ENCODE measurements at places on chromosomes 6 and 20.

DNA sequence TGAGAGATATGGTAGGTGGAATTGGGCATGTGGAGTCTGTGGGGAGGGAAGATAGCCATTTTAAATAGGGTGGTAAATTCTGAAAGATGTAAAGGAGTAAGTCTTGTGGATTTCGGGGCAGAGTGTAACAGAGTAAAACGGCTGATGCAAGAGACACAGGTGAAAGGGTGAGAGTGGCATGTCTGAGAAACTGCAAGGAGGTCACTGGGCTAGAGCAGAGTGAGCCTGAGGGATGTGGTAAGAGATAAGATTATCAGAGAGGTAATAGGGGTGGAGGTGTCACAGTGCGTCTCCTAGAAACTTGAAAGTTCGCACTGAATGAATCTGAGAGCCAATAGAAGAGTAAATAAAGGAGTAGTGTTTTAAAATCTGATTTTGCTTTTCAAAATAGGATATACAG, 308.1 kb downstream of the EPM2A start:
- no peak for DNase-seq

DNA sequence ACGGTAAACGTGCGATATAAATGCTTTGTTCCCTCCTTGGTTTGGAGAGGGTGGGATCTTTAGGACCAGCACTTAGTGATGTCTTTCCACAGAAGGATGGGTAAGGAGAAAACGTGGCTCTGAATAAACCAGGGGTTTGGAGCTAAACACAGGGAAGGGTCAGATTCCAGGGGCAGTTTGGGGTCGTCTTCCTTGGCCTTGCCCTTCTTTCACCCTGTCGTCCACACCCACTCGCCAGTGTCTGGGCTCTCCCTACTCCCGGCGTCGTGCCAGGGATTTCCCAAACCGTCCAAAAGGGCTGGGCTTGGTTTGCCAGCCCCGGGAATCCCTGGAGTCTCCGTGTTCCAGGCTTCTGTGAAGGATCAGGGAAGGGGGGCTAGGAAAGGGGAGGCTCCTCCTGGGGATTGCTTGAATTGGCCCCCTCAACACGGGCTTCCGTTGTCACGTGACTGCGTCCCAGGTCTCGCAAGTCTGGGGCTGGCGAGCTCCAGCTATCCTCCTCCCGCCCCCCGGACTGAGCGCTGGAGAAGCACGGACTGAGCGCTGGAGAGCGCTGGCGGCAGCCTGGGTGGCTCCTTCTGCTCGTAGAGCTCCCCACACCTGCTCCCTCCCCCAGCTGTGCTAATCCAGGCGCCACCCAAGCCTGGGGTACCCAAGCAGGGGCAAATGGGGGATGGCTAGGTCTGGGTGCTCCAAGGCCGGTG, 9.4 kb upstream of the ARMC12 start:
- peak; percentile 46 for DNase-seq

DNA sequence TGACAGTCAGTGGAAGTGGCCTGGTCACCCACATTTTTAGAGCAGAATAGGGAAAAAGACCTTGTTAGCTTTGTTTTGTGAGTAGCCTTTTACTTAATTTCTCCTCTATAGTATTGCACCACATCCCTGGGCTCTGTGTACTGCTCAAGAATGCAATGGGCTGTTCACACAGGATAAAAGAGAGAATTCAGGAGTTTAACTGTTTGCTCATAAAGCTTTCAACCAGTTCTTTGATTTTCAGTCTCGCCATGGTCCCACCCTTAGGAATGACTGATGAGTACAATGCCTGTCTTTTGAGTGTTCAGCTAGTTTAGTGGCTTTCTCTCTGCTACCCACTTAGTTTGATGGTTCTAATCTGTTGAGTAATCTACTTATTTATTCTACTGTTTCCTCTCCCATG, 129.7 kb downstream of the PLG start:
- no peak for DNase-seq

- DNase-seq = no peak
These were observed 64.8 kb downstream of the UTRN start for GRCh38 chr6:144349690-144350527.

- DNase-seq = no peak
These were observed 55.5 kb downstream of the MRAP2 start for GRCh38 chr6:84089081-84089480.

GRCh38 chr6:1657771-1658165, 48.1 kb downstream of the FOXC1 start:
- DNase-seq = no peak

DNA sequence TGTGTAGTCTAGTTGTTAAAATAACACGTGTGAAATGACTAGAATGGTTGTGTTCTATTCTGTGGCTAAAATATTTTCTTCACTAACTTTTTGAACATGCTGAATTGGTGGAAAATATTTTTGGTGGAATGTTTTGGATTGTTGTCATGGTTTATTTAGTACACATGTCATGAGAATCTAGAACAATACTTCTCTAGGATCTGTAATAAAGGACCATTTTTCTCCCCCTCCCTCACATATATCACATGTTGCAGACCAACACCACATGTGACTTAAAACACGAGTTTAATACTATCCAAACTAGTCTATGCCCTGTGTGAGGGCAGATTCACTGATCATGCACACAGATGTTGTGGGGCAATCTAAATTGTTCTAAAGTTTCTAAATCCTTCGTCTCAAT, 29.2 kb downstream of the FIG4 start:
- DNase-seq = no peak

DNA sequence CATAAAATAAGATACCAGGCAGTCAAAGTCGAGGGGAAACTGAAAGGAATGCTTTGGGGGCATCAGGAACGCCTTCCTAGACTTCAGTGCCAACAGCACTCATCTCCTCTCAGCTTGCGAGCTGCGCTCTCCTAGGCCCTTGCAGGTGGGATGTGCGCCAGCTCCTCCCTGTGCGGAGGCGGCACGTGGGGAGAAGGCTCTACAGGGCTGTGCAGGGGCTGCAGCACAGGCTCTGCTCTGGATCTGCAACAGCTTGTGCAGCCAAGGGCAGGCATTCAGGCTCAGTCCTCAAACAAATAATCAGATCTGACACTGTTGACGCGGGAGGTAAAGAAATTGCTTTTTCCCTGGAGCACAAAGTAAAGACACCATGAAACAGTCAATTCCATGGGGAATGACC, 144.8 kb downstream of the TTLL2 start:
- no peak for DNase-seq

GRCh38 chr6:150258381-150258780, 110.4 kb upstream of the IYD start:
- DNase-seq = no peak

DNA sequence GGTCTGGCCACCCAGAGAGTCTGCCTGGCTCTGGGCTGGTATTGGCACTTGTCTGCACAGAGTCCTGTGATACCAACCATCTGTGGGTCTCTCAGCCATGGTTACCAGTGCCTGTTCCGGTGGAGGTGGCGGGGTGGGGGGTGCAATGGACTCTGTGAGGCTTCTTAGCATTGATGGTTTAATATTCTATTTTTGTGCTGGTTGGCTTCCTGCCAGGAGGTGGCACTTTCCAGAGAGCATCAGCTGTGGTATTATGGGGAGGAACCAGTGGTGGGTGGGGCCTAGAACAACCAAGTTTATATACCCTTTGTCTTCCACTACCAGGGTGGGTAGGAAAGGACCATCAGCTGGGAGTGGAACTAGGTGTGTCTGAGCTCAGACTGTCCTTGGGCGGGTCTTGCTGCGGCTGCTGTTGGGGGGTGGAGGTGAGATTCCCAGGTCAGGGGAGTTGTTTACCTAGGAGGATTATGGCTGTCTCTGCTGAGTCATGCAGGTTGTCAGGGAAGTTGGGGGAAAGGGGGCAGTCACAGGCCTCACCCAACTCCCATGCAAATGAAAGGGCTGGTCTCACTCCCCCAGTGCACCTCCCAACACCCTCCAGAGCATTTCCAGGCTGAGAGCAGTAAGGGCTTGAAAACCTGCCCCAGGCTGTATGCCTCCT, 117.5 kb downstream of the FLRT3 start:
- no peak for DNase-seq

GRCh38 chr6:100116411-100117194, 122.6 kb upstream of the MCHR2 start:
- DNase-seq = peak; percentile 55

- peak; percentile 39 for DNase-seq
These were observed 41.8 kb upstream of the LAMA4 start for GRCh38 chr6:112296122-112296521.

DNA sequence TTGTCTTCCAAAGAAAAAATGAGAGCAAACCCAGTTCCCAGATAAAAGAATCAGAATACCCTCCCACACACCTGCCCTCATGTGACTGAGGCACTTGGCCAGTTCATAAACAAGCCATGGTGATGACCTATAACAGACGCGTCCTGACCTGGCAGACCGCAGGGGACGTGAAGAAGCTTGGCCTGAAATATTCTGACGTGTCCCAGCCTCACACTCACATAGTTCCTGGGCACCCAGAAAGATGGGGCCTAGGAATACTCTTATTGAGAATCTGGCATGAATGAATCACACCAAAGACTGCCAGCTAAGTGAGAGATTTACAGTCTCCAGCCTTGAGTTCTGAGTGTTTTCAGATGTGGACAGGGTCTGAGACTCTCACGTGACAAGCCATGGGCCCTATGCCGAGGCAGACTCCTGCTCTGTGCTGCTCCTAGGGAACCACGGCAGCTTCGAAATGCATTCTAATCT, 17.2 kb upstream of the MAP3K4 start:
- DNase-seq = no peak

DNA sequence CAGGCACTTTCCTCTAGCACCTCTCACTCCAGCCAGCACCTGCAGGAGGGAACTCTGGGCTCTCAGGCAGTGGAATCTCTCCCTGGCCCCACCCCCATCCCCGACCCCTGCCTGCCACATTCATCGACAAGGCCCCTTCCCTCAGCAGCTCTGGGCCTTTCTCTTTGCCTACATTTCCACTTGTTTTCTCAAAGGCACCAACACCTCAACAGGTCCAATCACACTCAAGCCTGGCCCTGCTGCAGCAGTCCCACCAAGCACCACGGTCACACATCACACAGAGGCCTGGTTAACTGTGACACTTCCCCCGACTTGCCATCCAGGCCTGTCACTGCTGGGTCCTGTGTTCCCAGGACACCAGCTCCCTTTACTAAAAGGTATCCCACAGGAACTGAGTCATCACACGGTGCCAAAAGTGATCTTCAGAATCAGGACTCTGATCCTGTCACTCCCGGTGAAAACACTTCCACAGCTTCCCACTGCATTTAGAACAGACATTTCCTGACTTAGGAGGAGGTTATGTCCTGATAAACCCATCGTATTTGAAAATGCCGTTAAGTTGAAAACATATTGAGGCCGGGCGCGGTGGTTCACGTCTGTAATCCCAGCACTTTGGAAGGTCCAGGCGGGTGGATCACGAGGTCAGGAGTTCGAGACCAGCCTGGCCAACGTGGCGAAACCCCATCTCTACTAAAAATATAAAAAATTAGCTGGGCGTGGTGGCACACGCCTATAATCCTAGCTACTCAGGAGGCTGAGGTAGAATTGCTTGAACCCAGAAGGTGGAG, 54.9 kb downstream of the MYH7B start:
- DNase-seq = no peak

- DNase-seq = peak; percentile 39
These were observed 1.1 kb upstream of the PHF10 start for GRCh38 chr6:169725125-169726048.

DNA sequence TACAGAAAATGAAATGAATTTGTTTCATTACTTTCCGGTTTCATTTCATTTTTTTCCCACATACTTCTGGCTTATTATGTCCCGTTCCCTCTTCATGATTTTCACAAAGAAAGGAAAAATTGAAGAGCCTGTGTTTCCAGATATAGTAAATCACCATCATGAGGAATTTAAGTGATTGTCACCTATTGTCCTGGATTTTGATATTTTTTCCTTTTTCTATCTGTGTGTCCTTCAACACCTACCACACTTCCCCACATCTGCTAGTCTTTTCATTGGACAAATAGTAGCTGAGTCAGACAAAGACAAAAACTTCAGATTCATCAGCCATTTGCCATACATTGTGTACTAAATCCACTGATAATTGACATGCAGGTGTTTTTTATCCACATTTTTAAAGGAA, 258.2 kb upstream of the HSF2 start:
- DNase-seq = no peak

- DNase-seq = no peak
These were observed 152.1 kb upstream of the SMLR1 start for GRCh38 chr6:130675072-130675471.

GRCh38 chr6:17527076-17527475, 73.0 kb upstream of the FAM8A1 start:
- DNase-seq = no peak

GRCh38 chr6:93858213-93858612, 438.9 kb upstream of the EPHA7 start:
- no peak for DNase-seq

DNA sequence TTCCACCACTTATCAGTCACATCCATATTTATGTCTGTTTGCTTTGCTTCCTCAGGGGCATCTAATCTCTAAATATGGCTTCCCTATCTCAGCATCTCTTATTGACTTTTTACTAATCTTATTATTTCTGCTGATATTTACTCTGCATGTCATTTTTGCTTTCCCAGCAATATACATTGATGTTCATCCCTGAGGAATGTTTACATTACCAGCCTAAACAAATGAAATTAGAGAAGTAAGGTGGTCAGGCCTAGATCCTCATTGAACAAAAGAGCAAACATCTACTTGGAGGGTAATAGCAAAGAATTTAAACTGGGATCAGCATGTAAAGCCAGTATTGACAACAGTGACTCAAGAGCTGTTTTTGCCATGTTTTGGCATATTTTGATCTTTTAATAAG, 546.4 kb downstream of the MMUT start:
- no peak for DNase-seq

- DNase-seq = no peak
These were observed 324.7 kb upstream of the CNR1 start for GRCh38 chr6:88490908-88491264.

GRCh38 chr20:3760655-3761348, 6.8 kb downstream of the ADISSP start:
- no peak for DNase-seq

DNA sequence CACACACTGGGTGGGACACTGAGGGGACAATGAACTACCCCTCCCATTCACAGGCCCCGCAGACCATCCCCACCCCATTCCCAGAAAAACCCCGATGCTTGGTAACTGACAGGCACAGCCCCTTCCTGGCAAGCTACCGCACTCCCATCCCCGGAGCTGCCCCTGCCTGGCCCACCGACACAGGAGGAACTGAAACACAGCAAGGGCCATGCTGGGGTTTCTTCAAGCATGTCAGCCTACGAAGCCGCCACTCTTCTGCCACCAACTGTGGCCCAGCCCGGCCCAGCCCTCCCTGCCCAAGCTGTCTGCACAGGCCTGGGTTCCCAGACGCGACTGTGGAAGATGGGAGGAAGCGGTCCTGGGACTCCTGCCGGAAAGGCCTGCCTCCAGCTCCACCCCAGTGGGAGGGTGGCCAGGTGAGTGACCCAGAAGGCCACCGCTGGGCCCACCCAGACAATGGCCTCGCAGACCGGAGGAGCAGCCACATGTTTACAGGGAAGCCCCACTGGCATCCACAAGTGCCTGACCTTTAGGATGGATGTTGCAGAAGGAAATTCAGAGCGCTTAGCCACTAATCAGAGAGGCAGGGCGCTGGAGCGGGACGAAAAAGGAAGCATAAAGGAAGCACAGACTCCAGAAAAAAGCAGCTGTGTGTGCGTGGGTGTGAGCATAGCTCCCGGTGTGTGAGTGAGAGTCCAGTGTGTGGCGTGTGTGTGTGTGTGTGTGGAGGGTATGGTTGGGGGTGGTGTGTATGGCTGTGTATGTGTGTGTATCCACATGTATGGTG, 91.6 kb downstream of the PRND start:
- DNase-seq = no peak

- DNase-seq = no peak
These were observed 86.4 kb upstream of the NOX3 start for GRCh38 chr6:155542036-155542435.

Measured in endothelial cell (in vitro differentiated cells).